Posterior vena cava (tissue), 2 donors: ENCODE measurements at places on chromosomes 13 and 19. TPM values are rescaled to one million over a fixed set of nuclear protein-coding genes. Genes with fewer than 3 reads are reported as not detected.
A peak's percentile ranks its signal among the peaks of the same experiment; 100 is the strongest.

DNA sequence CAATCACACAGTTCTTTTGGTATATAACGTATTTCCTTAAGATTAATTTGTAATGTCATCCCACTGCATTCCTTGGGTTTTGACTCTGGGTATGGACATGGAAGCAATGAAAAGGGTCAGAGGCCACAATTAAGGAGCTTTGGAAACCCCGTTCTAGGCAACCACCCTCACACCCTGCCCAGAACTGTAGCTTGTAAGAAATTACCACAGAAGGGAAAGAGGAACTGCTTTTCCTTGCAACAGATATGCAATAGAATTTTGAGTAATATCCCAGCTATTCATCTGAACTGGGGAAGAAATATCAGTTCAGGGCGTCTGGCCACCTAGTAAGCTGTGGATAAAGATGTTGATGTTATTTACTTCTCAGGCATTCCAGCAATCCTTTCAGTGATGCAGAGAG is 985 bp upstream of the CLC start:
- DNase-seq = no peak

DNA sequence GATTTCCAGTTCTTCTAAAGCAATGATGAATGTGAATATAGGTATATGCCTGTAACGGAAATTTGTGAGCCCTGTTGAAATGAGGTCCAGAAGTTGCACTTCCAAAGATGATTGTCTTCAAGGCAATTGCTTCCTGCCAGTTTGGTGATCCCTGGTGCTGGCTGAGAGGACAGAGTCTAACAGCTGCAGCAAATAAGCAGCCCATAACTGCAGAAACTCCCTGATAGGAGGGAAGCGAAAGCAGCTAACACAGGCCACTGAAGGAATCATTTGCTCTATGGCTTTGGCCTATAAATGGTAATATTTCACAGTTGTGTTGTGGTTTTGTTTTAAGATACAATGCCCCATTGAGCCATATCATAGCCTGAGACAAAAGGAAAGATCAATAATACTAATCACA is 451.5 kb upstream of the MIR17HG start:
- no peak for DNase-seq

GRCh38 chr13:42487221-42487620 is 86.7 kb upstream of the TNFSF11 start:
- DNase-seq = no peak

GRCh38 chr13:92966900-92967299 is 259.7 kb upstream of the GPC6 start:
- DNase-seq = no peak

DNA sequence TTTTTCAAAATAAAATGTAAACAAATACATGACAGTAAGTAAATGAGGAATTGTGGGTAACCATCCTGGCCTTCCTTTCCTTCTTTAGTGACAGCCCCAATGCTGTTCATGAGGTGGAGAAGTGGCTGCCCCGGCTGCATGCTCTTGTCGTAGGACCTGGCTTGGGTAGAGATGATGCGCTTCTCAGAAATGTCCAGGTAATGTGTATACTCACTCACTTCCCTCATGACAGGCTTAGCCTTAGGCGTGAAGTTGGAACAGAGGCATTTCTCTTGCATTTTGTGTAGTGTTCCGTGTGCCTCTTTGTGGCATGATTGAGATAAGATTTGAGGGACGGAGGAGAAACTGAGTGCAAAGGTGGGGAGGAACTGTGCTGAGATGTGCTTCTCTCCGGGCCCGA is 12.0 kb downstream of the NAXD start:
- DNase-seq = no peak

- DNase-seq = peak; percentile 96
These were observed 29.4 kb downstream of the SMIM24 start for GRCh38 chr19:3450796-3451411.

DNA sequence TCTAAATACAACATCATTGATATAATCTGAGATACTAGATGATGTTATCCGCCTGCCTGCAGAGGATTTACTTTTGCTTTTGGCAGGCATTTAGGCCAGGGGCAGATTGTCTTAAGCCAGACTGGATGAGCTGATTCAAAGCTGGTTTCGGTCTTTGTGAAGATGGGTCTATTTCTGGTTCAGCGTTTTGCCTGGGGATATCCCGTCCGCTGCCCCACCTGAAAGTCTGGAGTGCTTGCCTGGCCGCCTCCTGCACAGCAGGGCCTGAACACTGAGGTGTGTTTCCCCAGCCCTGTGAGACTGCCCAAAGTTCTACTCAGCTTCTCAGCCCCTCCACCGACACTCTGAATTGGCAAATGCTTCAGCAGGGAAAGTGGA is 149.7 kb downstream of the KATNAL1 start:
- no peak for DNase-seq

- no peak for DNase-seq
These were observed 2.2 kb upstream of the TNFRSF19 start for GRCh38 chr13:23567906-23568460.

GRCh38 chr13:99892866-99893504 is 78.6 kb downstream of the ZIC5 start:
- no peak for DNase-seq

DNA sequence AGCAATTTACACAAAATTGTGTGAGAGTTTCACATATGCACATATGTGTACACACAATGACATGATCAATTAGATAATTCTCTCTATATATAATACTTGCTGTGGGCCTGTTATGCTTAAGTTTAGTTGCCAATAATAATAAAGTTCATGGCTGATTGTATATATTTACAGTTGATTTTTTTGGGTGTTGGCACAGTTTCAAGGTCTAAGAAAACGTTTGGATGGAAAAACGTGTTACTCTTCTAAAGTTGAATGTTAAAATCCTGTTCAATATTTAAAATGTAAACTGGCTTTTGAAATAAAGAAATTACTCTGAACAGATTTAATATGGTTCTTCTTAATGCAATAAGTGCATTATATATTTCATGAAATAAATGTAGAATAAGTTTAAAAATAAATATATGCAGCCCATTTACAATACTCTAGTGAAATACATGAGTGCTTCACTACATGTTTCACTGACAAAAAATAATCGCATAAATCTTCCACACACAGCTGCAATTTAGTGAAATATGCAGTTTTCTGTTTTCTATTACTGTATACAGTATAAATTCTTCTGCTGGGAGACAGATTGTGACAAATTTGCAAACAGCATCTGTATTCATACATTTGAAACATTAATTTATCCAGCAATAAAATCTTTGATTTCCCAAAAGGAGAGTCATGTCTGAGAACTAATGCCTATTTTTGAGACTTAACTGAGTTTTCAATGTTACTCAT is 586.9 kb upstream of the KLHL1 start:
- DNase-seq = no peak

- DNase-seq = no peak
These were observed 279.8 kb downstream of the DNAJC15 start for GRCh38 chr13:43303033-43303729.

DNA sequence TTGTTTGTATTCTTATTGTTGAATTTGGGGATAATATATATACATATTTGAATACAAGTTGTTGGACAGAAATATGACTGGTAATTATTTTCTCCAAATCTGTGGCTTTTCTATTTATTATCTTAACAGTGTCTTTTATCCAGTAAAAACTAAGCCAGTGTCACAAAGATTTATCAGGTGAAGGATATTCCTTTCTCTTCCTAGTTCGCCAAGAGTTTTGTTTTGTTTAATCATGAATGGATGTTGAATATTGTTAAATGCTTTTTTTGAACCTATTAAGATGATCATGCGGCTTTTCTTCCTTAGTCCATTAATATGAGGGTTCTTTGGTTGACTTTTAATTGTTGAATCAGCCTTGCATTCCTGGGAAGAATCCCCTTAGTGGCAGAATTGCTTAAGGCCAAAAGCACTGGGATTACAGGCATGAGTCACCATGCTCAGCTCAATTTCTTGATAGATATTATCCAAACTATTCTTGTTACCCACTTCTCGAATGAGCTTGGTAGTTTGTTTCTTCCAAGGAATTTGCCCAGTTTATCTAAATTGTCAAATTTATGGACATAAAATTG is 53.3 kb downstream of the TEX26 start:
- no peak for DNase-seq

DNA sequence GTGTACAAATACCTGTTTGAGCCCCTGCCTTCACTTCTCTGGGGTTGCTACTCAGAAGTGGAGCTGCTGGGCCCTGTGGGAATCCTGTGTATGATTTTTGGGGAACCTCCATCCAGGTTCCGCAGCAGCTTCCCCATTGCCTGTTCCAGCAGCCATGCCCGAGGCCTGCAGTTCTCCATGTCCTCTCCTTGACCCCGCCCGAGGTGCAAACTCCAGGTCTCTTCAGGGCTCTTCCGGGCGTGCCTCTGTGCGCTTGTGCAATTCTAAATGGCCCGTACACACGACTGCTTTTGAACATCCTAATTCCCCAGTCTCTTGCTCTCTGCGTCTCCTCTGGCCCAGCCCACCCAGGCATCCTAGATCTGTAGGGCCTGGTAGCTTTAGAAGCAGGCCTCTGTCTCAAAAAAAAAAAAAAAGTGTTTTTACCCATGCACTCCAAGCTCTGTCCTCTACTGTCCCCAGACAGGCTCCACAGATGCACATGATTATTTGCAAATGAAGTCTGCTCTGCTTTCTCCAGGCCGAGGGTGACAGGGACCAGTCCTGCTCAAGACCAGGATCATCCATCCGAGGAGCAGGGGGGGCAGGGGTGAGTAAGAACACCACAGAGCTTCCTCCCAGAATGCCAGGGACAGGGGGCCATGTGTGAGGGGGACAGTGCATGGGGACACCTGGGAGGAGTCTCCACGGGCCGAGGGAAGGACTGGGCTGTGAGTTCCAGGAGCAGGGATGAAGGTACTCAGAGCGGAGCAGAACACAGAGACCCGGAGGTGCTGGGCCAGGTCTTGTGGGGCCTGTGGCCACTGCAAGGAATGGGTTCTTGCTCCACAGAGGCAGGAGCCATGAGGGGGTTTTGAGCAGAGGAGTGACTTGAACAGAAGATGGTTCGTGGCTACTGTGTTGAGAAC is 51.7 kb downstream of the SLC7A9 start:
- DNase-seq = no peak

DNA sequence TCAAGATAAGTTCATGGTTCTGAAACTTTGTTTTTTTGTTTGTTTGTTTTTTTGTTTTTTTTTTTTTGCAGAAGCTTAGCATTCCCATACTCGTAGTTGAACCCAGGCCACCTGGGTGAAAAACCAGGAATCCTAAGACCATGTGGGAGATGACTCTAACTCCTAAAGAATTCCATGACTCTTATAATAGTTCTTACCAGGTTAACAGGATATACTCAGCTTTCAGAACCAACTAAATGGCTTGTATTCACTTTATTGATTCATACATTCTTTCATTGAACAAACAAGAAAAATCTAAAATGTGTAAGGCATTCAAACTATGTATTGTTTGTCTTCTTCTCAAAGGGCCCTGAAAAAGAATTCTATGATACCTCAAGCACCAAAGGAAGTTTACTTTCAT is 40.5 kb upstream of the KLF5 start:
- DNase-seq = no peak

DNA sequence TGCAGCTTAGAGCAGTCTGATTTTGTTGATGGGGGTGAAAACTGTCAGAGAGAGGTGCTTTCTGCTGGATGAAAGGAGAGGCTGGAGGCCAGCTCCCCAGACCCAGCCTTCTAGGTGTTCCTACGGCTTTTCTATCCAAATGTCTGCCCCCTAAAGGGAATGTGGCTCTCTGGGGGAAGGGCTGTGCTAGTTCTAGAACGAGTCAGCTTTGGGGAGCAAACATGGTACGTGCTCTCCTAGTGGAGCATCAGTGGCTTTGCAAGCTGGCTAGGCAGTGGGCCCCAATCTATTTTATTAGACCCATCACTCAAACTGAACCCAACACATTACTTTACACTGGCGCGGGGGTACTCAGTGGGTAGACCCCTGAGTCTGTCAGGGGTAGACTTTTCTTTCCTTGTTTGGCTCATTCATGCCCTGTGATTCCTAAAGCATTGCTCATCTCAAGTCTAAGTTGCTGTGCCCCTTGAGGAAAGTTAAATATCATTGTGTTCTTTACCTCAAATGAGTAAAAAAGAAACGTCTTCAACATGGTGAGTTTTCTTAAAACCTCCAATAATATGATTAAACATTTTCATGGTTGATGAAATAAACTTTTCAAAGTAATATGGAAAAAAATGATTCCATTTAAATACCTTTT is 254.9 kb downstream of the DLEU7 start:
- DNase-seq = no peak

DNA sequence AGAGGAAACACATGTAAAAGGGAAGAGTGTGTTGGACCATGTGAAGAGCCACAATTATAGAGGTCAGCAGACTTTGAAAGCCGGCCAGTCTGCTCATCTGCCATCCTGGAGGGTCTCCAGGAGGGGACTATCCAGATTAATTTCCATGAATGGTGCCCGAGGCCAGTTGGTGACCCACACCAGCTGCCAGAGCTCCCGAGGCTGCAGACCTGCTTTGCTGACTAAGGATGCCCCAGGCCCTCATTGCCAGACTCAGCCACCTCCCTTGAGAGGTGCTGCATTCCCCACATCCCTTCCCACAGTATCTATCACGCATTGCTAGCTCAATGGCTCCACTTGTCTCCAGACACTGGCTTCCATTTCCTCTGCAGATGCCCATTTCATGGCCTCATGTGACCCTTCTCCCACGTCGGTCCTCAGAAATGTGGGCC is 110.3 kb downstream of the NALCN start:
- no peak for DNase-seq

GRCh38 chr19:39677961-39678889 is 22.5 kb downstream of the LGALS16 start:
- no peak for DNase-seq

DNA sequence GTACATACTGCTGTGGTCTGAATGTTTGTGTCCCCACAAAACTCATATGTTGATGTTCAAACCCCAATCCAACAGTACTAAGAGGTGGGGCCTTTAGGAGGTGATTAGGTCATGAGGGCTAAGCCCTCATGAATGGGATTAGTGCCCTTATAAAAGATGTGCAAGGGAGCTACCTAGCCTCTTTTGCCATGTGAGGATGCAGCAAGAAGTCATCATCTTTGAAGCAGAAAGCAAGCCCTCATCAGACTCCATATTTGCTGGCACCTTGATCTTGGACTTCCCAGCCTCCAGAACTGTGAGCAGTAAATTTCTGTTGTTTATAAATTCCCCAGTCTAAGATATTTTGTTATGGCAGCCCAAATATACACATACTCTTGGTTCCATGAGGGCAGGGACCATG is 33.9 kb downstream of the PEG3 start:
- DNase-seq = no peak

DNA sequence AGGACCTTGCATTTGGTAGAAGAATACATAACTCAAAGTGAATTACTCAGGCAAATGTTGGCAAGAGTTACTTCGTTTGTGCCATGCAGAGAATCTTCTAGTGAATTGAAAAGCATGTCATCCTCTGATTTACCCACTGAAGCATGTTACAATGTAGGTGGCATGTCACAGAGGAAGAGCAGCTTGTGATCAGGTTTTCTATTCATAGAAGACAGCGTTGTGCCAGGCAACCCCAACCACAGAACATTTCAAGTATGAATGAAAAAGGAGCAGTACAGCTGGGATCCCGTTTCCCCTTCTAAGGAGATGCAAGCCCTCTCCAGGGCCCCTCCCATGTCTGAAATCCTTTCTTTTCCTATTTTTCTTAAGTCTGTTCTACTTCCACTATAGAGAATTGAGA is 6.0 kb upstream of the KATNAL1 start:
- no peak for DNase-seq

ZNF132 gene
- 3.8 TPM for total RNA-seq

ZNF296 gene
- 0.42 TPM for total RNA-seq

SIGLEC10 gene
- total RNA-seq = 13.5 TPM

USHBP1 gene
- 4.8 TPM for total RNA-seq

APC2 gene
- total RNA-seq = 0.05 TPM

KANK2 gene
- total RNA-seq = 355 TPM

ENOX1 gene
- total RNA-seq = 5.3 TPM

IRS2 gene
- 15.9 TPM for total RNA-seq

SLC46A3 gene
- total RNA-seq = 6.9 TPM

ZNF43 gene
- total RNA-seq = 12.3 TPM
